ENCODE measurements at places on chromosomes 7 and 10.

GRCh38 chr7:106421181-106421762 lies 136.5 kb upstream of the NAMPT start:
- peak; percentile 92 for DNase-seq

DNA sequence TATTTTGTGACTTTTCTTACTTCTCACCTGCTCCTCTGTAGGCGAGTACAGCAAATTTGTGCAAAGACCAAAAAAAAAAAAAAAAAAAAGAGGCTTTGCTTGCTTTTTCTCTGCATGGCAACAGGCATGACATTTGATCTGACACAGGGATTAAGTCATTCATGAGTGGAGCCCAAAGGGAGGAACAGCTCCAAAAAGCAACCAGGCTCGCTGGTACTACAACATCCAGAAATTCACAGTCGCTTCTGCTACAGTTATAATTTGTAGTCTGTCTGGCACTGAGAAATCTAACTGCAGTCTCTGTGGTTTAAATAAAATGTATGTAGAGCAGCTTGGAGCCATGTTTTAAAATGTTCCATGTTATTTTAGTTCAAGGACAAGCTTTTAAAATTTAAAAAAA lies 31.7 kb downstream of the MKX start:
- no peak for DNase-seq

DNA sequence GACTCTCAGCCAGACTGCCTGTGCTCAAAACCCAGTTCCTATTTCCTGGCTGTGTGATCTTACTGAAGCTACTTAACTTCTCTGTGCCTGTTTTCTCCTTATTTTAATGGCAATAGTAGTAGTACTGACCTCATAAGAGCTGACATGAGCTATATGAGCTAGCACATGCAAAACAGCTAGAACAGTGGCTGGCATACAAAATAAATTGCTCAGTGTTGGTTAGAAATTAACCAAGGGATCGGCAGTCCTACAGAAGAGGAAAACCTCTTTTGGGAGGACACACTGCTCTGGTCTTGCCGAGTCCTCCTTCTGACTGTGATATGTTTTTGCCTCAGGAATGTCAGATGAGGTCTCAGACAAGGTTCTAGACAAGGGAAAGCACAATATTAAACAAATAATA lies 322.6 kb downstream of the GRM8 start:
- DNase-seq: no peak

DNA sequence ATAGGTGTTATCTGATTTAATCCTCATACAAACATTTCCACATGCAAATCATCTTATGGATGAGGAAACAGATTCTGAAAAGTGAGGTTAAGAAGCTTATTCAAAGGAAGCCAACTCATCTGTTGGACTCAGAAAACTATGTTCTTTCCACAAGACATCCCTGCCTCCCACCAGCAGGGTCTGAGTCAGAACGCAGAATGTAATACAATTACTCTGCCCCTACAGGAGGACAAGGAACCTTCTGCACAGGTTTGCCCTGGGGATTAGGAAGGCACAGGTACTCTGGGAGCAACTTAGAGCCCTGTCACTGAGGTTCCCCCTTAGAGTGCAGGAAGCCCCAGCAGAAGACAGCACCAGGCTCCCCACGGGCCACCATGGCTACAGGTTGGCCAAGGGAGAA lies 255.7 kb downstream of the TNS3 start:
- peak; percentile 79 for DNase-seq

GRCh38 chr10:44282626-44283300 lies 102.1 kb downstream of the CXCL12 start:
- DNase-seq: no peak

DNA sequence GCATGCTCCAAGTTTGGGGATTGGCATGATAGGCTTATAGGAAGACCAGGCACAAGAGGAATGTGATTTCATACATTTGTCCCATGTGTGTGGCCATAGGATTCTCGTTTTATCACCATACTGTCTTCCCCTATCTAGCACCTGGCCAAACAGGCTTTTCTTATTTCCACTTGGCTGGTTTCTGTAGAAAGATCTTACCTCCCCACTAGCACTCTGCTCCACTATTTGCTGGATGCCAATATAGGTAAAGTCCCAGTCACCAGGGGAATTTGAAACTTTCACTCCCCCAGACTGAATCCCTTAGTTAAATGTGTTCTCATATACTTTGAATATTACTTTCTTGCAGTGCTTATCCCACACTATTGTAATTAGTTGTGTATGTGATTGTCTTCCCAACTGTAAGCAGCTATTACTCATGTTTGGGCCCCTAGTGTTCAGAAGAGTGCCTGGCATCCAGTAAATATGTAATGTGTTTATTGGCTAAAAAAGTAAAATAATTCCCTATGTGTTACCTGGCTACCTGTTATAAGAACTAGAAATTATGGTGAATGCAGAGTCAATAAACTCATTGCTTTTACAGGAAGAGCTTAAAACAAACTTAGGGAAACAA lies 109.0 kb downstream of the LRMDA start:
- no peak for DNase-seq

DNA sequence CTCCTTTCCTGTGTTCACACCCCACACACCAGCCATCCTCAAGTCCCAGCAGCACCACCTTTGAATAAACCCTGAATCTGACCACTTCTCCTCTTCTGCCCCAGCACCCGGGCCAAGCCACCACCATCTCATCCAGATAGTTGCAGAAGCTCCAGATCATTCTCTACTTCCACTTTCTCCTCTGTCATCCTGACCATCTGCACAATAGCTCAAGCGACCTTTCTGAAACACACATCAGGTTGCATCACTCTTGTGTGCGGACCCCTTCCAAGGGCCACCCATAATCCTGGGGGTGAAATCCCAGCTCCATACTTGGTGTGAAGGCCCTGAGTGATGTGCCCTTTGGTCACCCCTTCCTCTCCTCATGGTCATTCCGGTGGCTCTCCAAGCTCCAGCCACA lies 187.4 kb upstream of the GALNT17 start:
- no peak for DNase-seq

DNA sequence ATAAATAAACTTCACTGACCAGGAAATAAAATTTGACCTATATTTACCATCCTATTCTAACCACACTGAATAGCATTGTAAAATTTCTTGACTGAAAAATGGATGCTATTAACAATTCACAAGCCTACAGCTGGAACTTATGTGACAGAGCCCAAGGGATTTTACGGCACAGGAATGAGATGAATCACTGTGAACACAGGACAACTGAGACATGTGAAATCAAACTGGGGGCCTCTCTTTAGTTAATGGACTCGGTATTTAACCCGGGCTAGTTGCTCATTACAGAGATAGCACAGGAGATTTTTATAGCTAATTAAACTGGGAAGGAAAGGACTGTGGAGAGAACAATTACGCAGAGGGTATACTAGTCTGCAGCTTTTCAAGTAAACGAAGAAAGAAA lies 100.6 kb downstream of the MICU1 start:
- no peak for DNase-seq

GRCh38 chr10:34809796-34810195 lies 5.3 kb downstream of the PARD3 start:
- no peak for DNase-seq

DNA sequence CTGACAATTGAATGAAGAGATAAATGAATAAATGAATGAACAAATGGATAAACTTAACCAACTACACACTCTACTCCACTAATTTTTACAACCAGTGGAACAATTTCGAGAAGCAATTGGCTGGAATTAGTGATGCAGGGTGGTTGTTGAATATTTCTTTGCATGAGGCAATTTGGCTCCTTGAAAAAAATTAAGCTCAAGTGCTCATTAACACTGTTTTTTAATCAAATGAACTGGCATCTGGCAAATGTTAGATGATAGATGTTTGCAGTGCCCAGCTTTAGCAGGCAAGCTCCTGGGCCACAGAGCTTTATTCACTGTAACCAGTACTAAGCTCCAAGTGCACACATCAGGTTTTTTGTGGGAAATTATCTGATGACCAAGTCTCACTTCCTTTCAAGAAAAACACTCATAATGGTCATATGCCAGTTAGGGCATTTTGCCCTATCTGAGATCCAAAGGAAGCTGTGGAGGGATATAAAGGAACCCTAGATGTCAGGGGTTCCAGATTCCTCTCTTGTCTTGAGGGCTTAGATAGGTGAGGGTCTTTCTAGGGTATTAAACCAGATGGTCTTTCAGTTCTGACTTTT lies 16.4 kb upstream of the ADD3 start:
- no peak for DNase-seq

- DNase-seq: no peak
Observed at GRCh38 chr7:127979113-127979727, 52.0 kb downstream of the LRRC4 start.

DNA sequence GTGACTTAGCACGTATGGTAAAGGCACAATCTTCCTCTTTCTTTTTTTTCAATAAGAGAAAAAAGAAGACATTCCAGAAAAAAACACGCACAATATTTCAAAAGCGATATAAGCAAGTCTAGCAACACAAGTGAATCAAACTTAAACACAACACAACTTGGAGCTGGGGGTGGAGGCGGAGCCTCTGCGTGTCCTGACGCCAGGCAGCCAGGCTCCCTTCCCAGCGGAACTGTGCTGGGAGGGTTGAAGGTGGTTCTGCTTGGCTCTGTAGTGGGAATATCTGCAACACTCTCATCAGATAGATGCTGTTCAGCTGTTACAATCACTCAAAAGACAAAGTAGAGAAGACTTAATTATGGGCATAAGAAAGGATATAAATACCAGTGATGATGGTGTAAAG lies 211.4 kb downstream of the WDR37 start:
- no peak for DNase-seq

DNA sequence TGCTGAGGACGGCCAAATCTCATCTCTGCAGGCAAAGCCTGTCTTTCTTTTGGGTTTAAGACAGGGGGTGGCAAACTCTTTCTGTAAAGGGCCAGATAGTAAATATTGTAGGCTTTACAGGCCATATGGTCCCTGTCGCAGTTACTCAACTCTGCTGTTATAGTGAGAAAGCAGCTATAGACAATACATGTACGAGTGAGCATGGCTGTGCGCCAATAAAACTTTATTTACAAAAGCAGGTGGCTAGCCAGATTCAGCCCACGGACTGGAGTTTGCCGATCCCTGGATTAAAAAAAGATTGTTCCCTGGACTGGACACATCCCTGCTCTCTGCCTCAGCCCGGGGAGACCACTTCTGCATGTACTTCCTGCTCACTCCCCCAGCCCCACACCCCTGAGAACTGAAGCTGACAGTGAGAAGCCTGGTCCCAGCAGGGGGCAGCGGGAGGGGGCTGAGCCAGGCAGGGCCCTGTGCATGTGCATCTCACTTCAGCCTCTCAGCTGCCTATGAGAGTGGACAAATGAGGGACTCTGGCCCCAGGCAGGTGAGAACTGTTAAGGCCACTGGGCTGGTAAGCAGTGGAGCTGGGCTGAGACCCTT lies 392.4 kb downstream of the PLXNA4 start:
- DNase-seq: no peak

DNA sequence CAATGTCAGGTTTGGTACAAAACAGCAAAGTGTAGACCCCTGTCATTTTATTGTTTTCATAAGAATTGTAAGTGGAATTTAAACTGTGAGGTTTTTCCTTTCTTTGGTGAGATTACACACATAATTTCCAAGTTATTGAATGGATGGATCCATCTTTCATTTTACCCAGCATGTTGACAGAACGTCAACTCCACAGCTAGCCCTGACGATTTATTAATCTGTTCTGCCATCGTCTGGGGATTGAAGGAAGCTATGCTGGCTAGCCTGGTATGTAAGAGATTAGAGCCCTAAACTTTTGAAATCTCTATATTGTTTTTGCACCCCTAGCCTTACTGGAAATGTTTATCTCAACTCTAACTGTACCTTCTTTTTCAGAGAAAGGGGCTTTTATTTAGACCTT lies 8.6 kb downstream of the WNT16 start:
- no peak for DNase-seq

- no peak for DNase-seq
Observed at GRCh38 chr10:50231515-50232260, 19.6 kb downstream of the ASAH2 start.

DNA sequence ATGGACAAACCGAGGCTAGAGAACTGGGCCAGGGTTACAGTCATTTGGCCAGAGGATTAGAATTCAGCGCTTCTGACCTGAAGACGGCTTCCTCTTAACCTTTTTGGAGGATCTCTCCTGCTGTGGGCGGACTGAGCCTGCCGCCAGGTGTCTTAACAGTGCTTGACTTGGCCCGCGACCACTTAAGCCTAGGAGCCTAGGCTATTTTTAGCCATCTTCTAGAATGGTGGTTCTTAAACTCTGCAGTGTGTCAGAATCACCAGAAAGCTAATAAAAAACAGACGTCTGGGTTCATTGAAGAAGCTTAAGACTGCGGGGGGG lies 722 bp downstream of the MDH2 start:
- no peak for DNase-seq

DNA sequence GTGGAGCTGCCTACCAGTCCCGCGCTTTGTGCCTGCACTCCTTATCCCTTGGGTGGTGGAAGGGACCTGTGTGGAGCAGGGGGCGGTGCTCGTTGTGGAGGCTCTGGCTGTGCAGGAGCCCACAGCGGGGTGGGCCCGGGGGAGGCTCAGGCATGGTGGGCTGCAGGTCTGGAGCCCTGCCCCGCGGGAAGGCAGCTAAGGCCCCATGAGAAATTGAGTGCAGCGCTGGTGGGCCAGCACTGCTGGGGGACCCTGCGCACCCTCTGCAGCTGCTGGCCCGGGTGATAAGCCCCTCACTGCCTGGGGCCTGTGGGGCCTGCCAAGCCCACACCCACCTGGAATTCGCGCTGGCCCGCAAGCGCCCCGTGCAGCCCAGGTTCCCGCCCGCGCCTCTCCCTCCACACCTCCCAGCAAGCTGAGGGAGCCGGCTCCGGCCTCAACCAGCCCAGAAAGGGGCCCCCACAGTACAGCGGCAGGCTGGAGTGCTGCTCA lies 859.6 kb upstream of the KCND2 start:
- DNase-seq: no peak

DNA sequence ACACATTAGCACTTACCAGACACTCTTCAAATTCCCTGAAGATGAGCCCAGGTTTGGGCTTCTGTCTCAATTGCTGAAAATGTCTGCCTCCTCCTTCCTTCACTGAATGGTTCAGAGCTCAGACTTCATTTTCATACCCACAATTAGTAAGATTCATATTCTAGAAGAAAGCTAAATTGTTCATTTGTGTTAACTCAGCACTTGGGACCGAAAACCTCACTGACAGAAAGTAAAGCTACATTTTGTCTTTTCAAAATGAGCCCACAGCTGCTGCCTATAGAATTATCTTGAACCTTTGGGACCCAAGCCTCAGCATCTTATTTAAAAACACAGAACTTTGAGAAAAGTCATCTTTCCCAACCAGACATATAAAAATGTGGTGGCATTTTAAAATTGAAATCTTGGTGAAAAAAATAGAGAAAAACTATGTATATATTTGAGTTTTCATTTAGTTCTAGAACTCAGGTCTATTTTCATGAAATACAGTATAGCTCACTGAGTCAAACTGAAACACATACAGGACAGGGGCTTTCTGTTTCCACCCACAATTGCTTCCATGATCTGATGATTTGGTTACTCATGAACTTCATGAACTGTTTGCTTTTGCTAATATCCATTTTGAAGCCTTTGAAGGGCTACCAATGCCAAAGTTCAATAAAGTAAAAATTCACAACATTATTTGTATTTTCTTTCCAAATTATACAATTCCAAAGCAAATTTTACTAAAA lies 119.1 kb upstream of the PFKP start:
- DNase-seq: no peak

- no peak for DNase-seq
Observed at GRCh38 chr7:8214244-8214824, 47.6 kb downstream of the ICA1 start.

Measured in astrocyte of the cerebellum (primary cell).